ENCODE measurements at places on chromosomes 4 and X.

- DNase-seq: no peak
These were observed 50.9 kb upstream of the ADRA2C start for GRCh38 chr4:3715061-3715854.

DNA sequence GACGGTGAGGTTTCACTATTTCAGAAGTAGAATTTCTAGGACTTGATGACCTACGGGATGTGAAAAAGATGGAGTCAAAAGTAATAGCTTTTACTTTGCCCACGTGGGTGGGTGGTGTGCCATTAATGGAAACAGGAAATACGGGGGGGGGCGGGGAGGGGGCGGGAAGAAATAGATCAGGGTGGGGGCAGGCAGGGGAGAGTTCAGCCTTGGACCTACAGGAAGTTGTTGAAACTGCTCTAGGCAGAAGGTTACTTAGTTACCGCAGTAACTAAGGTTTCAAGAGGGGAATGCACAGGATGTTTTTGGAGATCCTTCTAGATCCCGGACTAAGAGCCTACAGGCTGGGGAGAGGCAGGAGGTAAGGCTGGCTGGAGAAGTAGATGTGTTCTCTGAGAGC lies 3.6 kb upstream of the FHL1 start:
- DNase-seq: no peak

GRCh38 chr4:38065176-38065575 lies 105.0 kb downstream of the PTTG2 start:
- DNase-seq: no peak

GRCh38 chr4:3030566-3031356 lies 43.6 kb downstream of the HTT-AS start:
- no peak for DNase-seq

DNA sequence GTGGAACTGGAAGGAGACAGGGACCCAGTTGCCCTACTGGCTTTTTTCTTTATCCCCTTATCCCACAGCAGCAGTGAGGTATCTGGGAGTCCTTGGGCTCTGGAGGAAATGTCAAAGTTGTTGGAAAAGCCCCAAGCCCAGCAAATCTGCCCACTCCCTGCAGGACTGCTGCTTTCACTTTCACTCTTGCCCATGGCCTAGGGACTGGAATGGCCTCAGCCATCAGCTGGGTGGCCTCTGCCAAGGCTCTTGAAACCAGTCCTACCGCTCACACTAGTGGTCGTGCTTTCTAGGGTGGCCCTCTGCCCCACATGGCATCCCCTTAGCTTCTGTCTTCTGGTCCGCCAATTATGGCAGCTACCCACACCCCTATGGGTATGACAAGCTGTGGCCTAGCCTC lies 9.7 kb upstream of the RHOXF1 start:
- DNase-seq: no peak

- no peak for DNase-seq
These were observed 98.0 kb downstream of the TRAPPC11 start for GRCh38 chr4:183757060-183757459.

- no peak for DNase-seq
These were observed 1.4 kb upstream of the ZNF185 start for GRCh38 chrX:152896450-152896849.

- no peak for DNase-seq
These were observed 812 bp upstream of the KDM6A start for GRCh38 chrX:44871931-44872820.

GRCh38 chr4:60729194-60729593 lies 470.9 kb upstream of the ADGRL3 start:
- no peak for DNase-seq

- DNase-seq: peak; percentile 11
These were observed at the start of gene TCEAL9 for GRCh38 chrX:103356130-103356798. TCEAL9 (plus strand) TSS chrX:103356506; CDS start chrX:103357685, 1,179 bp downstream.

DNA sequence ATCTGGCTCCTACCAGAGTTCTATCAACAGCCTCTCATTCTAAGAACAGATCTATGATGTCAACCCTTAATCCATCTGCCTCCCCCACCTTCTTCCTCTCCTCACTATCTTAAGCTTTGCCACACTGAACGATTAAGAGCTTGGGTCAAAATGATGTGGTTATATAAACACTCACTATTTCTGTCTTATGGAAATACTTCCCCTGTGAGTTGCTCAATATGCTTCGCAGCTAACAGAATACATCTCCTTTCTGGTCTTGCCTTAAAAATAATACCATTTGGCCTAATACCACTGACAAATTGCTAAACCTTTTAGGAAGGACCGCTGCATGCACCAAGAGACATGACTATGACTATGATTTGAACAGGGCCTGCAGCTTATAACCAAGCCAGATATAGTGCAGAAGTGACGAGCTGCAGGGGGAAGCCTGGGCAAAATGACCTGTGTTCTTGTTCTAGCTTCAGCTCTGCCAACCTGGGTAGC lies 130.9 kb downstream of the RNF150 start:
- DNase-seq: no peak

- DNase-seq: no peak
These were observed 40.8 kb downstream of the ARHGAP24 start for GRCh38 chr4:85515701-85516100.

- DNase-seq: no peak
These were observed 155.5 kb downstream of the RAB28 start for GRCh38 chr4:13328591-13328990.

DNA sequence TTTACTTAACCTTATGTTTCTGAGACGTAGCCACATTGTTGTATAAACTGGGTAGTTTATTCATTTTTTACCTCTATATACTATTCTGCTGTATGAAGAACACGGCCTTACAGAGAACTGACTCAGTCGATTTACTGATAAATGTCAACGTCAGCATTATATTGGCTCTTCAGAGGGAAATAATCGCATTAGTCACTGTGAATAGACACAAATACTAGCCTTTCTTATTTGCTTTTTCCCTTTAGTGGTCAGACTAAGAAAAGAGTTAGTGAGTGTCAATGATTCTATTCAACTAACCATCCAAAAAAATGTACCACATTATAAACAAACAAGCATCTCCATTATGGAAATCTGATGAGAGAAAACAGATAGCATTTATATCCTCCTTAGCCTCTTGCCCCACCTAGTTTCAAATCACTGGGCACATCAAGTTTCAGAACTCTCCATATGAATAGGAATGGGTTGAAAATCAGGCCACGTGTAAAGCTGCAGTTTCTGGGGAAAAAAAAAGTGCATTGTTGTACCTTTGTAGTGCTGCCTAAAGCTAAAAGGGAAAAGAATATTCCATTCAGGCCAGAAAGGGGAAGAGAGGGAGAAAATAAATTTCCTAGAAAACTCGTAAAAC lies 146.7 kb upstream of the VCX3A start:
- no peak for DNase-seq

DNA sequence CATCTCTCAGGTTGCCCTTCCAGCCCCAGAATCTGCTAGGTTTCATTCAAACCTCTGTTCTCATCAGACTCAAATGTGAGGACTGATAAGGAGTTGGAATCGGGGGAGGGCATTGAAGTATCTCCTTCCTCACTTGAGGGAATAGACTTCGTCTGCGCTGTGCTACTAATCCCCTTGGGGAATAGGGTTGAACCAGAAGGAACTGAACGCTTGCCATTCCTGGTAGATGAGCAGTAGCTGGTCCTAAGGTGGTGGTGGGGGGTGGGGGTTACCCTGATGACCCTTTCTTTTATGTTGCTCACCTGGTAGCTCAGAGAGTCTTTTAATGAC lies 692 bp upstream of the SLC9A7 start:
- DNase-seq: no peak

- no peak for DNase-seq
These were observed 390.8 kb downstream of the ADGRL3 start for GRCh38 chr4:61590881-61591280.

DNA sequence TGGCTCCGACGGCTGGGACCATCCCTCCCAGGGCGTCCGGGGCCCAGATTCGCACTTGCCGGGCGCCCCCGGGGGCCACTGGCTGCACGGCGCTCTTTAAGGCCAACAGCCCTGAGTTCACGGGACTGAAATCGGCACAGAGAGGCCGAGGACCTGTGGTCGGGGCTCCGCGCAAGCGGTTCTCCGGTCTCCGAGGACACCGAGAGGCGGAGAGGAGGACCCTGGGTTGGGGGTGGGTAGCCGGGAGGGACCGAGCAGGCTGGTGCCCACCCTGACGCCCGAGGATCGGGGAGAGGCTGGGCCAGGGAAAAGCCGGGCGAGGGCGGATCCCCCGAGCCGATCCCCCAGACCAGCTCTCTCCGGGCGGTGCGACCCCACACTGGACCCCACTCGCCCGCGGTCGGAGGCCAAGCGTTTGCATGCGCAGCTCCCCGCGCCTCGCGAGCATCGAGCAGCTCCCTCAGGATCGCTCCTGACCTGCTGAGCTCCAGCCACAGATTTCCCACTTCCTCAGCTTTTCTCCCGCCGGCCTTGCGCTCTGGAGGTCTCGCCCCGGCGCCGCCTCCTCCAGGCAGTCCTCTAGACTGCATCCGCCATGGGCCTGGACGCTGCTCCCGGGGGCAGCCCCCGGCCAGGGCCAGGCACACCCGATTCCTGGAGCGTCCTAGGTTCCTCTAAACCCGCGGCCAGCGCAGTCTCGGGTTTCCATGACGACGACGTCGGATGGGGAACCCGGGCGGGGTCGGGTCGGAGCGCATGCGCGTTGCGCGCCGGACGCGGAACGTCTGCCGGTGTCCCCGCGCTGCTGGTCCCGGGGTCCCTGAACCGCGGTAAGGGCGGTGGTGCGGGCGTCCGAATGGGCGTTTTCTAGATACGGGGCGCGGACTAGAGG lies 17.6 kb upstream of the NAT8L start:
- DNase-seq: no peak

DNA sequence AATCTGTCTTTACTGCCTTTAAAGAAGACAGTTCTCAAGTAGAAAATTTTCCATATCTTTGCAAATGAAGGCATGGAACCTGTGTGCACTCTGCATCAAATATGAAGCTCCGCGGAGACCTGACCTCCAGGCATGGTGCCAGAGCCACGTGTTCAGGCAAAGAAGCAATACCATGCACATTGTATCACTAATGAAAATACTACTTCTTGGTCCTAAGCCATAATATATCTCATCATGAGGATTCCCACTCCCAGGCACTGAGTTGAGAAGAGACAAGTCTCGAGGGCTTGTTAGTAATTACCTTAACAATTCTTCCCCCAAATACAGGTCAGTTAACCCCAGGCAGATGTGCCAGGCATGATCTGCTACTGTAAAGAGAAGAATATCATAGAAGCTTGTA lies 56.7 kb downstream of the PCDH19 start:
- DNase-seq: no peak

- no peak for DNase-seq
These were observed 47.9 kb downstream of the EFNB1 start for GRCh38 chrX:68876731-68877130.

- no peak for DNase-seq
These were observed 743.5 kb upstream of the MAGEB2 start for GRCh38 chrX:29471829-29472228.

DNA sequence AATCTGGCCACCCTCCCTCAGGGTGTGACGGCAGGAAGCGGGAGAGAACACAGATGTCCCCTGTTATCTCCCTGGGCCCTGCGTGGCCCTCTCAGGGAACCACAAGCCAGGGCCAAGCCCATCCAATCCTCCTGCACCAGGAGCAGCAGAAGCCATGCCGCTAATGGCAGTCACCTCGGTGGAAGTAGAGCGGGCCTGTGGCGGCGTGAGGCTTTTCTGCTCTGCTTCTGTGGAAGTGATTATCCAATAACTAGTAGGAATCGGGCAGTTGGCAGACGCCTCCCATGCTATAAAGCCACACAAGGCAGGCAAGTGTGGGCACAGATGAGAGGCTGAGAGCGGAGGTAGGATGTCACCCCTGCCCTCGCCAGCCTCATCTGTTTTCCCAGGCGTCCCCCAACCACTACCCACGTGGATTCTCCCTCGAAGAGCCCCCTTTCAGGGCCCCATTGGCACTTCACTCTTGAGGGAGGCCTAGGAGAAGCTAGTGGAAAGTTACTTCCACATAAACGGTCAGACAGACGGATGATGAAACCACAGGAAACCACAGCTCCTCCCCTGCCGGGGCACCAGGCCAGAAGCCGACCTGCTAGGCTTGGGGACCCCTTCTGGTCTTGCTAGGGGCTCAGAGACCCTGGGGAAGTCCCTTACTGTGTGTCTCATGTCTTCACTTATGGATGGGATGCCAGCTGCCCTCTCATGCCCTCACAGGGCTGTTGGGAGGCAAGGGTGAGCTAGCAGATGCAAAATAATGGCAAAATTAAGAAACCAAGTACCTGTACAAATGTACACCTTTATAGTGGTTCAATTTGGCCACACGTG lies 18.8 kb upstream of the TMSB4X start:
- peak; percentile 31 for DNase-seq

- peak; percentile 82 for DNase-seq
These were observed 1041.0 kb upstream of the TENM3 start for GRCh38 chr4:181202240-181202639.

DNA sequence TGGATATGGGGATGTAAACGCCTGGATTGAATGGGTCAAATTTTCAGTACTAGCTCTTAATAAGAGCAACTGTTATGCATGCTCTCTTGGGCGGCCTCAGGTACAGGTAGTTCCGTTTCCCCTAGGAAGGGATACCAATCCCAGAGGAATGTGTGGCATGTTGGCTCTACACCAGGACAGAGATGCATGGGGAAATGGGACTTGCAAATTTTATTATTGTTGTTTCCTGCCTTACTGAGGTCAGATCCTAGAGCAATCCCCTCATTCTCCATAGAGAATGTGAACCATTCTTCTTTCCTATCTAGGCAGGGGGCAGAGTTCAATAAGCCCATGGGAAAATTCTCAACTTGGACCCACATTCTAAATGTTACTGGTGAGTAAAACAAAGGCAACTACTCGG lies 361.8 kb upstream of the FGF16 start:
- DNase-seq: no peak

GRCh38 chr4:37615059-37615719 lies 71.0 kb downstream of the RELL1 start:
- no peak for DNase-seq

DNA sequence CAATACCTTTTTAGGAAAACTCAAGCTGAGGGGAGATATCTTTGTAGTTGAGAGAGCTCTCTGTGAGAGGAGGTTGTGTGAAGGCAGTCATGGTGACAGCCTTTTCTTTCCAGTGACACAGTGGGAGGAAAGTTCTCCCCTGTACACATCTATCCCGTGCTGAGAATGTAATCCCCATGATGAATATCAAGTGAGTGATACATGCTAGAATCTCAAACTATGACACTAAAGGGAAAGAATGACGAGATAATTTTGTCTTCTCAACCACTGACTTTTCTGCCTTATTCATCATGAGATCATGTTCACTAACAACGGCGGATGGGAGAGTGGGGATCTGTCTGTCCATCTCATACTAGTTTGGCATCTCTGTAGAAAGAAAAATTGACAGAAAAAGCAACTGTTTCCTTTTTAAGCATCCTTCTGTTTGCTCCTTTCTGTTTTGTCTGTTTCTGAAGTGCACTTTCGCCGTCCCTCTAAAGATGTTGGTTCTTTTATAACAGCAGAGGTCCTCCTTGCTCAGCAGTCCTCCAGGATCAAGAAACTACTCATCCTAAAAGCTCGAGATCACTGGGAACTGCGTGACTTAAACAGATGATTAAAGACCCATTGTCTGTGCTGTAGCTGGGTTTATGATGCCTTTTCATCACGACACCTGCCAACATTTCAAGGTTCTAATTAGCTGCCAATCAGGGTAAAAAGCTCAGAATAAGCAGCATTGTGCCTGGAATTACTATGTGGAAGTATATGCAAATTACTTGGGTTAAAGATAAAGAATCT lies 137.6 kb downstream of the DCK start:
- no peak for DNase-seq

Measured in DMS153 (cell line).